ENCODE measurements at places on chromosomes 2 and 18.

GRCh38 chr2:170227951-170228350 lies 50.0 kb downstream of the MYO3B start:
- no peak for DNase-seq

DNA sequence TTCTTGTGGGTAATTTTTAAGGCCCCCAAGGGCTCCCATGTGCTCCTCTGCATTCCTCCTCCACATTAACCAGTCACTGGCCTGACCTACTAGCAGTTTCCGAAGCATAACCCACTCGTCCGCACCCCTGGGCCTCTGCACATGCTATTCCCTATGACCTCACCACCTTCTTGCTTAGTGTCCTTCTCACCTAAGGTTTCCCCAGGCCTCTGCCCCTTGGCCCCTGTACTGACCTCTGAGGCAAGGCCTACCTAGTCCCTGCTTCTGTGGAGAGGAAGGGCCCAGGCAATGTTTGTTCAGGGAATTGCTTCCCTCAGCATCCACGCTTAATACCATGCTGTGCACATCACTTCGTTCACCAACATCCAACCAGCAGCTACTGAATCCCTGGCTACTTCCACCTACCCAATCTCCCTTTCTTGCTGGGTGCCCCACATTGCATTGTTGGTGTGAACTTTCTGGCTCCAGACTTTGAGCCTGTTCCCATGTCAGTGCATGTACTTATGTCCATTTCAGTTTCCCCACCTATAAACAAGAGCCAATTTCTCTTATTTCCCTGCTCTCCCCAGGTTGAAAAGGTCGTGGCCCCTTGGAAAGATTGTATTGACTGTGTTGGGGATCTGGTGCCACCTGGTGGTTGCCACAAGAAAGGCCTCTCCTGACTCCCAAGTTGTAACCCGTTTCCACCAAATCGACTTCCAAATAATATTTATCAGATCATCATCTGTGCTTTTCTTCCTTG lies 19.2 kb upstream of the TMEM177 start:
- DNase-seq, result no peak

GRCh38 chr2:147910990-147911473 lies 66.2 kb downstream of the ACVR2A start:
- DNase-seq, result no peak

GRCh38 chr18:49841236-49842217 lies 28.2 kb upstream of the ACAA2 start:
- no peak for DNase-seq

DNA sequence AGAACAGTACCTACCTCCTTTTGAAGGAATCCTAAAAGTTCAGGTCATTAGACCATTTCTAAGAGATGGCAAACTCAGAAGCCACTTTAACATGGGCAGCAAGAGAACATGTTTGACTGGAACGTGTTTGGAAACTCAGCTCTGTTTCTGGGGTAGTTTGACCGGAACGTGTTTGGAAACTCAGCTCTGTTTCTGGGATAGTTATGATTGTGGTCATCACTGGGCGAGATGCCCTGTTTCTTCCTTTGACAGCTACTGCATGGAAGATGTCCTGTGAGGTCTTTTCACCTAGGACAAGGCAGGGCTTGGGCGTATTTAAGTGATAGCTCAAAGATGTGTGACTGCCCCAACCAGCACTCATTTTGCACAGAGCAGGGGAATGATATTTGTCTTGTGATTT lies 19.9 kb upstream of the SERPINB13 start:
- no peak for DNase-seq

GRCh38 chr2:66364495-66365333 lies 70.2 kb upstream of the MEIS1 start:
- no peak for DNase-seq

- no peak for DNase-seq
Measured at GRCh38 chr2:205768341-205768740, 86.0 kb downstream of the NRP2 start.

DNA sequence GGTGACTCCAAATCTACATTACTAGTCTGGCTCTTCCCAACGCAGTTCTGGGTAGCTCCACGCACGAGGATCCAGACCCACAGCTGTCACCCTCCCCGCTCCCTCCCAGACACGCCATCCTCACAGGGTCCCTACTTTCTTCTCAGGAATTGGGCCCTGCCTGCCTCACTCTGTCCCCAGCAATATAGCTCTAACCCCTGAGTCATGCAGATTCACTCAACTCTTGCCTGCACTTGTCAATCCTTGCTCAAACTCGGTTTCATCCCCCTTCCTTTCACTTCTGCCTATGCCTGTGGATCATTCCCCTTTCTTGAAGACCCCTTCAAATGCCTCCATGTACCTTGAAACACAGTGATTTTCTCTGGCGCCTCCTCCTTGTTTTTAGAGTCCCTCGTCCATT lies 5.0 kb downstream of the ST8SIA5 start:
- DNase-seq, result no peak

DNA sequence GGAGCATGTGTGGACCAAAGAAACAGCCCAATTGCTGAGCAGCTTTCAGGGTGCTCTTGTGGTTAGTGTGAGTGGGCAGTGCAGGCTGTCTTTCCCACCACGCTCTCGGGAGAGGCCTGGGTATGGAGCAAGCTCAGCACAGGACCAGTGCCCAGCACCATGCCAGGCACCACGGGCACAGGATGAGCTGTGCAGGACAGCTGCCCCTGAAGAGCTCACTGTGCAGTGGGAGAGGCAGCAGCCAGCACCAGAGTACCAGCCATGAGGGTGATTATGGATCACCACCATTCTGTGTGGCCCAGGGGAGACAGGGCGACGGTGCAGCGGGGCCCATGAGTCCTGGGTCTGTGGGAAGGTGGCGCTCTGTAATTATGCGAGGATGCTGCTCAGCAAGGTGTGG lies 29.7 kb upstream of the FAHD2A start:
- DNase-seq, result peak; percentile 25

DNA sequence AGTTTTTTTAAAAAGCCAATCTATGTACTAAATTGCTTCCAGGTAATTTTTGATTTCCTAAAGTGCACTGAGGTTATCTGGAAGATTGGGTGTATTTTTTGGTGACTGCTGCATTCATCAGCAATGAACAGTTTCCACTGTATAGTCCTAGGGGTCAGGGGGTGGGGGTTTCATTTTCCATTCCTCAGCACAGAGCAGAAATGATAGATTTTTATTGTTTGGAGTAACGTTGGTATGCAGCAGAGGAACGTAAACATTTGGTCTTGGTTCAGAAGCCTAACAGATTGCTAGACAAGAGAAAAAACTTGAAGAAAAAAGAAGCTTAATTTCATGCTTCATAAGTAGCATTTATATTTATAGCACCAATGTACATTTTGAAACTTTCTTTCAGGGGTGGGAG lies 54.9 kb downstream of the ZCCHC2 start:
- no peak for DNase-seq

DNA sequence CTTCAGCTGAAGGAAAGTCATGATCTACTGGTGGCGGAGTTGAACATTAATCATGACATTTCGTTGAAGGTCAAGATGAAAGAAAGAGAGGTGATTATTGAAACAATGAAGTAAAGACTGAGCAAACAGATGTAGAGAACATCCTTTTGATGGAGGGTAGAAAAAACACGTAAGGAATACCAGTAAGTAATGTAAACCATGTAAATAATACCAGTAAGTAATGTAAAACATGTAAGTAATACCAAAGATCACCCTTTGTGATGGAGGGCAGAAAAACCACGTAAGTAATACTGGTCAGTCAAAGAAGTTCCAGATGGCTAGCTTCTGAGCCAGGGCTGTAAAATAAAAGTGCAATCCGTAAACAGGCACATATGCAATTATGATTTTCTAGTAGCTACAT lies 1387.7 kb downstream of the SUCLG1 start:
- DNase-seq, result no peak

DNA sequence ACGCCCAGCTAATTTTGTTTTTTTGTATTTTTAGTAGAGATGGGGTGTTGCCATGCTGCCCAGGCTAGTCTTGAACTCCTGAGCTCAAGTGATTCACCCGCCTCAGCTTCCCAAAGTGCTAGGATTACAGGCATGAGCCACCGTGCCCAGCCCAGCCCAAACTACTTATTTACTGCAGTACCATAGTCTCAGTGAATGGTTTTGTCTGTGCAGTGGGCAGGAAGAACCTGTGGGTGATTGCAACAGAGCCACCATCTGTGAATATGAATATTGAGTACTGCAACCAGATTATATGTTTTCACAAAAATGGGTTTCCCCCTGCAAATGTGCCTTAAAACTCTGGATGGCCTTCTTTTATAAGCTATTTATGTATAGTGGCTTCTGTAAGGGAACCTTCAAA lies 9.1 kb downstream of the MPPE1 start:
- DNase-seq, result no peak

- no peak for DNase-seq
Measured at GRCh38 chr2:106584304-106584954, 97.3 kb downstream of the CD8B2 start.

- no peak for DNase-seq
Measured at GRCh38 chr2:182694189-182694588, 21.9 kb upstream of the DNAJC10 start.

GRCh38 chr18:66895631-66896030 lies 291.7 kb upstream of the CDH19 start:
- DNase-seq, result no peak

GRCh38 chr2:236085647-236086046 lies 82.5 kb downstream of the GBX2 start:
- DNase-seq, result no peak

- no peak for DNase-seq
Measured at GRCh38 chr2:16284941-16285625, 344.7 kb downstream of the MYCN start.

GRCh38 chr2:10794876-10795275 lies 17.7 kb downstream of the PDIA6 start:
- DNase-seq, result no peak

DNA sequence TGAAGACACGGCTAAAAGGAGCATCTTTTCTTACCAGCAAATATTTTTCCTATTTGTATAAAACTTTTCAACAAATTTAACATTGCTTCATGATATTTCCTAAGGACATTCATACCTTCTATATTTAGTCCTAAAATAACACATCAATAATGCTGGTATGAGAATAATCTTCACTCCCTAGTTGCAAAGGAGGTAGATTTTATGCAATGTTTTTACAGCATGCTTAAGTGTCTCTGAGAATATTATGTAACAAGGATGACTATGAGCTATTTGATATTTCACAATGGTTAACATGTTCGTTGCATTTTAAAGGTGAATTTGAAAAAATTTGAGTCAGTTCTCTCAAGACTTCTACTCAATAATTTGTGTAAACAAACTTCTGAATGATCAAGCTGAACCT lies 506.7 kb downstream of the NUP35 start:
- DNase-seq, result no peak

DNA sequence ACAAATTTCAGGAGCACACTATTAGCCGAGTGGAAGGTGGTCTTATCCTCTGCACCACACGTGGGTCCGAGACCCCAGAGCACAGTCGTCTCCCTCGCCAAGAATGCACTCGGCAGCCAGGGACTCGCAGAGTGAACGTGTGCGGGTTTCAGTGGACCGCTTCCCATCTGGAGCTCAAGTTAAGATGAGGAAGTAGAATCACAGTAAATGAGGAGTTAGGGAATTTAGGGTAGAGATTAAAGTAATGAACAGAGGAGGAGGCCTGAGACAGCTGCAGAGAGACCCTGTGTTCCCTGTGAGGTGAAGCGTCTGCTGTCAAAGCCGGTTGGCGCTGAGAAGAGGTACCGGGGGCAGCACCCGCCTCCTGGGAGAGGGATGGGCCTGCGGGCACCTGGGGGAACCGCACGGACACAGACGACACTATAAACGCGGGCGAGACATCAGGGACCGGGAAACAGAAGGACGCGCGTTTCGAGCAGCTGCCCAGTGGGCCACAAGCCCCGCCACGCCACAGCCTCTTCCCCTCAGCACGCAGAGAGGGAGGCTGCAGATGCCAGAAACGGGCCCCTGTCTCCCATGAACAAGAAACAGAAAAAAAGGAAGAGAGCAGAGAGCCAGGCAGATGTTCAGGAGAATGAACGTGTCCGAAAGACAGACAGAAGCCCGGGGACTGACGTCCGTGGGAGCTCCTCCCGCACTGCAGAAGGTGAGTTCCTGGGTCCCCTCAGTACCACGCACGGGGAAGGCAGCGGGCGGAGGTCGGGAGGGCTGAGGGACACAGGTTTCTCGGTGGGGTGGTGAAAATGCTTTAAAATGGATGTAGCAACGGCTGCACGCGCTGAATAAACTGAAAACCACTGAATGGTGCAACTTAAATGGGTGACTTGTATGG lies 5.4 kb upstream of the KCNG2 start:
- no peak for DNase-seq

- DNase-seq, result no peak
Measured at GRCh38 chr18:27062802-27063201, 122.3 kb downstream of the CHST9 start.

GRCh38 chr18:70522183-70522680 lies 233.4 kb downstream of the SOCS6 start:
- DNase-seq, result no peak

DNA sequence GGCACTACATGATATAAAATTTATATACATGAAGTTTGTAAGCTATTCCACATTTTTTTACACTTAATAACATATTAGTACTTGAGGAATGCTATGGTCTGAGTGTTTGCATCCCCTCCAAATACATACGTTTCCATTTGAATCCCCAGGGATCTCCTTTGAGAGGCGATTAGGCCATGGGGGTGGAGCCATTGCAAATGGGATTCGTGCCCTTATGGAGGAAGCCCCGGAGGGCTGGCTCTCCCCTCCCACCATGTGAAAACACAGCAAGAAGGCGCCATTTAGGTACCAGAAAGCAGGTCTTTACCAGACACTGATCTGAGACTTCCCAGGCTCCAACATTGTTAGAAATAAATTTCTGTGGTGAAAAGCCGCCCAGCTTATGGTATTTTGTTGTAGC lies 20.8 kb upstream of the MBP start:
- DNase-seq, result no peak

- no peak for DNase-seq
Measured at GRCh38 chr2:234480337-234480736, 16.5 kb downstream of the ARL4C start.

- no peak for DNase-seq
Measured at GRCh38 chr2:20103530-20103929, 52.1 kb upstream of the LAPTM4A start.

DNA sequence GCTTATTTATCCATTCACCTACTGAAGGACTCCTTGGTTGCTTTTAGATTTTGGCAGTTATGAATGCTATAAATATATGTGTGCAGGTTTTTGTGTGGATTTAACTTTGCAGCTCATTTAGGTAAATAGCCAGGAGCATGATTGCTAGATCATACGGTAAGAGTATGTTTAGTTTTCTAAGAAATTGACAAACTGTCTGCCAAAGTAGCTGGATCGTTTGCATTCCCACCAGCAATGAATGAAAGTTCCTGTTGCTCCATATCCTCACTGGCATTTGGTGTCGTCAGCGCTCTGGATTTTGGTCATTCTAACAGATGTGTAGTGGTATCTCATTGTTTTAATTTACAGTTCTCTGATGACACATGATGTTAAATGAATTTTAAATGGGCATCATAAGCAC lies 8.7 kb upstream of the DIPK1C start:
- no peak for DNase-seq

- DNase-seq, result peak; percentile 65
Measured at GRCh38 chr2:46812361-46813019, 103.1 kb downstream of the MCFD2 start.
